NCI-H1092 treated with DMSO at 0.1 percent for 48 hours (cell line): ENCODE measurements at places on chromosomes 6 and 20.

GRCh38 chr6:110035321-110035720 is 57.2 kb downstream of the GPR6 start:
- no peak for DNase-seq

DNA sequence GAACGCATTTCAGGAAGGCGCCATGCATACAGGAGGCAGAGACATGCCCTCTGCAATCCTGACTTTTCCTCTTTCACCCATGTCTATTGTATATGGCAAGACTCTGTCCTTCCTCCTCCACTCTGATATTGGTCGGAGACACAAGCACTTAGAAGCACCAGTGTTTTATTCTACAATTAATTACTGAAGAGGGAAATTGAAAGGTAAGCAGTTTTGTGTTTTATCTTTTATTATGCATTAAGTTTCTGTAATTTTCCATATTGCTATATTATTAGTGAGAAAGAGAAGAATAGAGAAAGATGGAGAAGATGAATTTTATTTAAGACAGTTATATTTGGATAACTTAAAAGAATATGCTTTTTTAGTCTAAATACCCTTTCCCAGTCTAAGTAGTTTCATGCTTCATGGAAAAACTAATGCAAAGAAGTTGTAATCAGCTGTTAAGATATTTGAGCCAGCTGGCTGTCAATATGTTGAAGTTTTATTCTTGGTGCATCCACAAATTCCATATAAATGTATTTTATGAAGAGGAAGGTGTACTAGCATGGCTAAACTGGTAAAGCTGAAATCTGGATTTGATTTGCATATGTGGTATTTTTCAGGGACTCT is 13.6 kb downstream of the ARID1B start:
- DNase-seq = no peak

DNA sequence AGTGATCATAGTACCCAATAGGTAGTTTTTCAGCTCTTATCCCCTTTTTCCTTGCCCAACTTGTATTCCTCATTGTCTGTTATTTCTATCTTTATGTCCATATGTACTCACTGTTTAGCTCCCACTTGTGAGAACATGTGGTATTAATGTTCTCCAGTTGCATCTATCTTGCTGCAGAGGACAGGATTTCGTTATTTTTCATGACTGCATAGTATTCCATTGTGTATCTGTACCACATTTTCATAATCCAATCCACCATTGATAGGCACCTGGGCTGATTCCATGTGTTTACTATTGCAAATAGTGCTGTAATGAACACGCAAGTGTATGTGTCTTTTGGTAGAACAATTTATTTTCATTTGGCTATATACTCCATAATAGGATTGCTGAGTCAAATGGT is 819.5 kb upstream of the ADGRB3 start:
- DNase-seq = no peak

DNA sequence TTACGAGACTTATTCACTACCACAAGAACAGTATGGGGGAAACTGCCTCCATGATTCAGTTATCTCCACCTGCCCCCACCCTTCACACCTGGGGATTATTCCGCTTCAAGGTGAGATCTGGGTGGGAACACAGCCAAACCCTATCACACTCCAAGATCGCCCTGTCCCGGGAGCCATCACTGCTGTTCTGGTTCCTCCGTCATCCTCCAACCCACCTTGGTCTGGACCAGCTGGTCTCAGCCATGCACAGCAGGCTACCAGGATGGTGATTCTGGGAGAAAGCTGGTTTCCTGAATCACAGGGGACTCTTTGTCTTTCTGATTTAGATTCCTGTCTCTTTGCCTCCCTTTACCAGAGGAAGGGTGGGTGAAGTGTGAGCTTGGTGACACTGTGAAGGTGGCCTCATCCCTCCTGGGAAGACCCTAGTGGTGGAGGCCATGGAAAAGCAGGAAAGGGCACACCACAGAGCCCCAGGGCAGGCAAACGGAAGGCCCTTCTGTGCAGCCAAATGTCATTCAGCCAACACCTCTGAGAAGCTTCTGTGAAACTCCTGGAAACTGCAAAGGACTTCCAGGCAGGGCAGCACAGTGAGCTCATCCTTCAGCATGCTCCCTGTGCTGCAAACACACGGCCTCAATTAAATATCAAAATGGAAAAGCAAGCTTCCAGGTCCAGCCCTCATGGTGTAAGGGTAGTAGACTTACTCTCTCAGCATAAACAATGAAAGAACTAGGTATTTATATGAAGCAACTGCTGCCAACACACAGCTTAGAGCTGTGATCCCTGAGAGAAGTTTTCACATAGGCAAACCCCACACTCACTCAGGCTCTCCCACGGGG is 169.8 kb downstream of the ANKRD60 start:
- no peak for DNase-seq

DNA sequence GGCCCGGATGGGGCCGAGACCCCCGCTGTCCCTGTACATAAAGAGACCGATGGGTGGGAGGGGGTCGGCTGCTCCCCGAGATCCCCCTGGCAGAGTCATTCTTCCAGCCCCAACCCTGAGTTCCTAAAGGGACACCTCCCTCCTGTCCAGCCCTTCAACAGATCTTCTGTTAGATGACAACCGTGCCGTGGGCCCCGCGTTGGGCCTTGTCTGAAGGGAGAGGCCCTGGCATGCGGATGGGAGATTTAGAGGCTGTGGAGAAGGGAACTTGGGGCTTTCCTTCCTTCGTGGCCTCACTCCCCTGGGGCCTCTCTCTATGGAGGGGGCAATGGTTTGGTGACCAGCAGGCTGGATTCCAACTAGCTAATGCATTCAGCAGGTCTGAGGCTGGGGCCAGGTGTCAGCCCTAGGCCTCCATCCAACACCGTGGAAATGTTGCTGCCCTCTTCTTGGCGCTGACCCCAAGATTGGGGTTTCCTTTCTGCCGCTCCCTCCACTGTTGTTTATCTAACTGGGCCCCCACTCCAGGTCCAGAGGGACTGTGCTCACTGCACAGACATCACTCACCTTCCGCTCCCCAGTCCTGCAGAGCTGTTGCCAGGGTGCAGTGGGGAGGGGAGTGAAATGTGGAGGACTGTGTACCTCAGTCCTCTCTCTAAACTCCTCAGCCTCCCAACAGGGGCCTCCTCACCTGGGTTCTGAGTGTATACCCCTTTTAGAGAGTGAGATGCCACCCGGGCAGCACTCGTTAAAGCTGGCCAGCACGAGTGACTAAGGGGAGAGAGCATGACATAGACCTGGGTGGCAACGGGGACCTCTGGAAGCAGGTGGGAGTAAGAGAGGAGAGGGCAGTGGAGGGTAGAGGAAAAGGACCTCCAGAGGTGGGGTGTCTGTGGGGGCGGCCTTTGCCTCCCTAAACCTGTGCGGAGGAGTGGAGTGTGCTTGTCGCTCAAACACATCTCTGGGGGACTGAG is 6.7 kb downstream of the TMEM151B start:
- DNase-seq = no peak
